Omental fat pad (tissue), 4 donors: ENCODE measurements at places on chromosomes 3 and 15. TPM values are rescaled to one million over a fixed set of nuclear protein-coding genes. Genes with fewer than 3 reads are reported as not detected.

Gene BCHE
- total RNA-seq = 205 TPM

Gene AP4E1
- 7.3 TPM for total RNA-seq

Gene BOC
- 28.1 TPM for total RNA-seq

Gene PATL2
- 1.7 TPM for total RNA-seq

Gene REC114
- total RNA-seq = not detected

Gene IFT57
- 53.9 TPM for total RNA-seq
